ENCODE measurements at places on chromosomes 13 and 19.

DNA sequence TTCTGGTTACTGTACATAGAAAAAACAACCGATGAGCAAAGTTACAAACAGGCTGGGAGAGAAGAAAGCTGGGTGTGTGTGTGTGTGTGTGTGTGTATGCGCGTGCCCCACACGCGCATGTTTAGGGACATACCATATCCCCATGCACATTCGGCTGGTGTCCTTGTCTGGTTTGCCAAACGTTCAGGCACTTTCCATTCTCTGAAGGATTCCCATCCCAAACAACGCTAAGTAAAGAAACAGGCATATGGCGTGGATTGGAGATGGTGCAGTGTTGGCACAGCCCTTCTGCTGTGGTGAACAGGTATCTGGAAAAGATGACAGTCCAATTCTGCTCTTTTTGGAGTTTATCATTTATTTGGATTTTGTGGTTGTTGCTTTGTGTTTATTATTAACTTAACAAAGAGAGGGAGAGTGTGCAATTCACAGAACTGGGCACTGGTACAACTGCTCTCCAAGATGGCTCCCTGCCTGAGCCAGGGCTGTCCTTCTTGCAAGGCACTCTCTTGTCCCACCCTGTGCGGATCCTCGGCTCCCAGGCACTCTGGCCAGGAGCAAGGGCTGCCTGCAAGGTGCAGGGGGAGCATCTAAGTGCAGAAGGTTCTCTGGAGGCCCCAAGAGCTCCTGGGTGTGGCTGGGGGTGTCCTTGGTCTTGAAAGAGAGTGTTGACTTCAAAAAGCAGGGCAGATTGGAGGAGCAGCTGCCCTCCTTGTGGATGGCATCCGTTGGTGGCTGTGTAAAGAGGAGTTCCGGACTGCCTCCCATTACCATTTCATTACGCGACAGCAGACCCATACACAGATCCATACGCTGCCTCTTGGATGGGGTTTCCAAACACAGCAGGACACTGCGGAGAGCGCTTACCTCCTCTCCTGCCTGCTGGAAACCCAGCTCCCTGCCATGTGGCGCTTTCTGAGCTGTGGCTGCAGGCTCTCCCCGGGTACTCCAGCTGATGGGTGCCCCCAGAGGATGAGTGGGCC lies 263.1 kb downstream of the ZNF536 start:
- DNase-seq = no peak

DNA sequence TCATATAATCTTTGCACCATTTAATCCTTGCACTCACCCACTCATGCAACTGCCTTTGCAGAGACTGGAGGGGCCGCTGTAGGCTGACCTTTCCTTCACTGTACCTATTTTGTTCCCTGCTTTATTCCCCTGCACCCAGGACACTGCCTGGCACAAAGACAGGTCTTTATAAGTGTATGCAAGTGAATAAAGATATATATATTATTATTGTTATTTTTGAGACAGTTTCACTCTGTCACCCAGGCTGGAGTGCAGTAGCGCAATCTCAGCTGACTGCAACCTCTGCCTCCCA lies 3.8 kb downstream of the ALOX5AP start:
- no peak for DNase-seq

GRCh38 chr19:52689843-52690368 lies 44.9 kb downstream of the ZNF611 start:
- no peak for DNase-seq

DNA sequence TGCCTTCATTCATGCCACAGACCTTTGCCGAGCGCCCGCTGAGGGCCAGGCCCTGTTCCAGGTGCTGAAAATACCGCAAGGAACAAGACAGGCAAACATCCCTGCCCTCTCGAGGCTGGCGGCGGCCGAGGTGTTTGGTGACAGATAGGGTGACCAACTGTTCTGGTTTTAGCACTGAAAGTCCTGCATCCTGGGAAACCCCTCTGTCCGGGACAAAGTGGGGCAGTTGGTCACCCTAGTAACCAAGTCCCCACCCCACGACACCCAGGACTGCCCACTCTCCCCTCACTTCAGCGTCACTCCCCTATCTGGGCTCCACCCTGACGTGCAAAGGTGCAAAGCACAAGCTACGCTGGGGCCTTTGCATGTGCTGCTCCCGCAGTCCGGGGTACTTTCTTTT lies 17.3 kb downstream of the ZBTB7A start:
- no peak for DNase-seq

GRCh38 chr13:91247768-91248167 lies 99.7 kb upstream of the MIR17HG start:
- DNase-seq = no peak

GRCh38 chr19:33406521-33407139 lies 33.1 kb downstream of the CEBPG start:
- no peak for DNase-seq

- no peak for DNase-seq
Observed at GRCh38 chr19:49507803-49508494, 4.5 kb upstream of the FCGRT start.

DNA sequence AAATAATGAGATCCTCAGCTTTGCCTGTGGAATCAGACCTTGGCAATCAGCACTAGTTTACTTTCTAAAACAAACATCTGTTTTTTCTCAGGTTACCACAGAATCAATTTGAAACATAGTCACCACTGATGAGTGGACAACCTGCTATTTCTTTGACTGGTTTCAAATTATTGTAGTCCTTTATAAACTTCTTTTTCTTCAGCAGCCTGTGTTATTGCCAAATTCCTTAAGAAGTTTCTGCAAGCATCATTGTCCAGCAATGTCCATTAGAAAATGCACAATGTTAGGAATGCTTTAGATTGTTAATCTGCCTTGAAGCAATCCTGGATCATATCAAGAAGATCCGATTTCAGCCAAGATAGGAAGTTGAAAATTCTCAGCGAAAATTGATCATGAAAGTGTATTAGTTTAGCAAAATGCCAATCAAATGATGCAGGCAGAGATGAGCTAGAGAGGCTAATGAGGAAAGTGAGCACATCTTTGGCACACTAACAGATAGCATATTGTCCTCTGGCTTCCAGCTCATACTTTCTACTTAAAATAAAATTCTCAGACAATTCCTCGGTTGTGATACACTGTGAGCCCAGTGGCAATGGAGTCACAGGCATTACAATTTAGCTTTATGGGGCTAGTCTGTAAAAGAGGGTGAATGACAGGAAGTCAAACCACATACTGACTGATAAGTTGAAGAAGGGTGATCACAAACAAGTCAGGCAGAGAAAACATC lies 270.6 kb downstream of the SLITRK6 start:
- peak; percentile 65 for DNase-seq

All from AG04450 (cell line).